ENCODE measurements at places on chromosomes 7 and 10.
A peak's percentile ranks its signal among the peaks of the same experiment; 100 is the strongest.

DNA sequence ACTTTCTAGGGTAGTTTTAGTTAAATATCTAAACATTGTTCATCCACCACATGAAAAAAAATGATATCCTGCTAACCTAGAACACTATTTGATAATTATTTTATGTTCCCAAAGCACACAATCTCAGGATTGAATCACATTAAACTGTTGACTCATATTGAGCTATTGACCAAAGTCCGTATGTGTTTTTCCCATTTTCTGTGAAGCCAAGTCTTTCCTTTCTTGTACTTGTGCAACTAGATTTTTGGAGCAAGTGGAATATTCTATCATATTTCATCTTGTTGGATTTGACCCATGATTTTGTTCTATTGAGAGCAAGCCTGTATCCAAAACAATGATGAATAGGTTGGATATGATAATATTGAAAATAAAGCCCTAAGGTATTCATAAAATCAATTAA lies 164.6 kb downstream of the SKAP2 start:
- no peak for DNase-seq

DNA sequence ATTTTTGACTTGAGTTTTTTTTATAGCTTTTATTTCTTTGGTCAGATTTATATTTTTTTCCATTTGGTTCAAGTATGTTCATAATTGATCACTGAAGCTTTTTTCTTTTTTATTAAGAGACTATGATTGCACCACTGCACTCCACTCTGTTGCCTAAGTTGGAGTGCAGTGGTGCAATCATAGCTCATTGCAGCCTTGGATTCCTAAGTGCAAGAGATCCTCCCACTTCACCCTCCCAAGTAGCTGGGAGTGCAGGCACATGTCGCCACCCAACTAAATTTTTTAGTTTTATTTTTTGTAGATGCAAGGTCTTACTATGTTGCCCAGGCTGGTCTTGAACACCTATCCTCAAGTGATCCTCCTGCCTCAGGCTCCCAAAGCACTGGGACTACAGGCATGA lies 97.7 kb upstream of the KIF5B start:
- no peak for DNase-seq

DNA sequence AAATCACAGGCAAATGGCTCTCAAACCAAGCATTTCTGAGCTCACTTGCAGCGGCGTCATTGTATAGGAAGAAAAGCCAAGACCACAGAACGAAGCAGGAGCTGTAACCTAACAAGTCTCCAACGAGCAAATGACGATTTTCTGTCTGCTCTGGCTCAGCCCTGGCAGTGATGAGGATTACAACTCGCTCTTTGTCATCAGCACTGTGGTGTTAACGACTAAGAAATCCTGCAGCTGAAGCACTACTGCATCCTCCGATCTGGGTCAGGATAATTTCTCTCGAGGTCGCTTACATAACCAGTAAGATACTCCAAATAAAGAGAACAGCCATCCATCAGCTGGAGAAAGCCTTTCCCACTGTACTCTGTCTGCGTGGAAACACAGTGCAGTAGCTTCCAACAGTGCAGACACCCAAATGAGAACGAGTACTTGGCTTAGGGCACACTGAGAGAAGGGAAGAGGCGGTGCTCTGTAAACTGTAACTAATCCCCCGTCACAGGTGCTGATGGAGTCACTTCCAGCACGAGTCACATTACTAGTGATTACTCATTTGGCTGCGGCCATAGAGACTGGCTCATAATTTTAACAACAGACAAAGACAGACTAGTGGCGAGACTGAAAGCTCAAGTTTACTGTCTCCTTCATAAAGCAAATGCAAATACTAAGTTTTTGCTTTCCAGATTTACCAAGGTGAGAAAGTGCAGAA lies 135.8 kb downstream of the NRBF2 start:
- DNase-seq: peak; percentile 43

DNA sequence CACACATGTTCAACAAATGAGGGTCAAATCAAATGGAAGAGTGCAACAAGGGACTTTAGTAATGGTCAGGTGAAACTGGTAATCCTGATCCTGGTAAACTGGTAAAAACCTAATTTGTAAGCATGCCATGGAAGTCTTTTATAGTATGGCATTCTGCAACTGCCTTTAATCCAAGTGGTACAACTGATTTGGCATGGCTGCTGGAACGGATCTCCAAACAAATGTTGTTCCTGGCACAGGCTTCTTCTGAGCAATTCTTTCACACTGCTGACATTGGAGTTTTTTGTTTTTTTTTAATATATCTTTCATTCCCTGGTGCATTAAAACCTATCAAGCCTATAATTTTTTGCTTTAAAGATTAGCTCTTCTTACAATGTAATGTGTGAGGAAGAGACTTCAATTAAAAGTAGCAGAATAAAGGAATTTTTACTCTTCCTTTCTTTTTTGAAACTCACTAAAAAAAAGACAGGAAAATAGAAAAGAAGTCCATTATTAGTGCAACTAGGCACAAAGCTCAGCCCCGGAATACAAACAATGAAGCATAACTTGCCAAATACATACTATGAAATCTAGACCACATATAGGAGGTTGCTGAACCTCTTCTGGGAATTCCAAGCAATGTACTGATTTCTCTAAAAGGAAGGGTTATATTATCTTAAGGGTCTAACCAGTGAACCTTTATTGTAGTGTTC lies 79.3 kb upstream of the OIT3 start:
- no peak for DNase-seq

- DNase-seq: no peak
Observed at GRCh38 chr7:99562832-99563231, 4.4 kb downstream of the ZNF655 start.

DNA sequence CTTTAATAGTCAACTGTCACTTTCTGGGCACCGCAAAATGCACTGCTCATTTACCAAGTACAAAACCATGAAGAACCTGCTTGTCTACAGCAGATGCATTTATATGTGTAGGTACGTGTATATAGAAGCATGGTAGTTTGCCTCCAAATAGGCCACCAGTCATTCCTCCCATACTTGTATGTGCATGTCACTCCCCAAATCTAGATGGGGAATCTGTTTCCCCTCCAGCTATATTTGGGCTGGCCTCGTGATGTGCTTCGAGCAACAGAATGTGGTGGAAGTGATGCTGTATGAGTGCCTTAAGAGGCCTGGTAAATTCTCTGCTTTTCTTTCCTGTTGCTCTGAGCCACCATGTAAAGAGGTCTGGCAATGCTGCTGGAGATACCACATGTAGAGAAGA lies 47.1 kb downstream of the PSMC2 start:
- DNase-seq: no peak

GRCh38 chr7:36748017-36748487 lies 23.8 kb upstream of the AOAH start:
- DNase-seq: no peak

GRCh38 chr7:148712678-148713329 lies 14.1 kb downstream of the CUL1 start:
- DNase-seq: no peak

DNA sequence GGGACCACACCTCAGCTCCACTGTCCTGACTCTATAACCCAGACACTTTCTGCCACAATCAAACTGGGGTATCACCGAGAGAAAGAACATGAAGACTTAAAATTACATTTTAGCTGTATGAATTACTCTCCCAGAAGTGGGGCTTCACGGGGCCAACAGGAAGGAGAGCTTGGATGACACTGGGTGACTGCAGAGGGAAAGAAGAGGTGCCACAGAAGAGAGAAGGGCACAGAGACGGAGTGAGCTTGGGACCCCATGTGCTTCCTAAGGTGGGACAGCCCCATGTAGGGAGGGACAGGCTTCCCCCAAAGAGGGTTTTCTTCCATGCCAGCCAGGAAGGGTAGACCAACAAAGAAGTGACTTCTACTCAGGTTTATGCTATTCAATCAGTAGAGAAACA lies 162.0 kb upstream of the RHEB start:
- DNase-seq: no peak

GRCh38 chr10:73228247-73228646 lies 18.8 kb downstream of the DNAJC9 start:
- DNase-seq: no peak

- no peak for DNase-seq
Observed at GRCh38 chr7:96417784-96418183, 95.9 kb upstream of the SLC25A13 start.

DNA sequence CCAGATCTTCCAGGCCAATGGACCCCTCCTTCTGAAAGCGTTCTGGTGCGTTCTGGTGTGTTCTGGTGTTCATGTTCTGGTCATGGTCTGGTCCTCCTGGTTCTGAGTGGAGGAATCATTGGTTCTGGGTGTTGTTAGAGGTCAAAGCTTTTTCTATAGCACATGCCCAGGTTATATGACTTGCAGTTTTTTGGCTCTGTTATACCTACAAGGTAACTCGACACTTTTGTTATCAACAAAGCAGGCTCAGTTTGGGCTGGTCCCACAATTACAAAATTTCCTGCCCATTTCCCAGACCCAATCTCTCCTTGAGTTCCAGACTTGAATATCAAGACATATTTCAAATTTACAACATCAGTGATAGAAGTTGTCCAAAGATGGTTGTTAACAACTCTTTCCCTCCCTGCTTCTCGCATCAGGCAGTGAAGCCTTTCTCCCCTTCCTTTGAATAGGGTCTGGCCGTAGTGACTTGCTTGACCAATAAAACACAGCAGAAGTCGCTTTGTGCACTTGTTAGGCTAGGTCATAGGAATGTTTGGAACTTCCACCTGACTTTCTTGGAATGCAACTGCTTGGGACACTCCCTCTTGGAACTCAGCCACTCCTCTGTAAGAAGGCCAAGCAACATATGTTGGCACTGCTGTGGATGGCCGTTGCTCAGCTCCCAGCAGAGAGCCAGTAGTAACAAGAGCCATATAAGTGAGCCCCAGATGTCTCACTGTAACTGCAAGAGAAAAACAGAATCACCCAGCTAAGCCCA lies 83.1 kb upstream of the STEAP1B start:
- no peak for DNase-seq

GRCh38 chr10:68090586-68090985 lies 15.5 kb upstream of the HERC4 start:
- no peak for DNase-seq

- no peak for DNase-seq
Observed at GRCh38 chr10:48487244-48487643, 117.6 kb downstream of the ARHGAP22 start.

DNA sequence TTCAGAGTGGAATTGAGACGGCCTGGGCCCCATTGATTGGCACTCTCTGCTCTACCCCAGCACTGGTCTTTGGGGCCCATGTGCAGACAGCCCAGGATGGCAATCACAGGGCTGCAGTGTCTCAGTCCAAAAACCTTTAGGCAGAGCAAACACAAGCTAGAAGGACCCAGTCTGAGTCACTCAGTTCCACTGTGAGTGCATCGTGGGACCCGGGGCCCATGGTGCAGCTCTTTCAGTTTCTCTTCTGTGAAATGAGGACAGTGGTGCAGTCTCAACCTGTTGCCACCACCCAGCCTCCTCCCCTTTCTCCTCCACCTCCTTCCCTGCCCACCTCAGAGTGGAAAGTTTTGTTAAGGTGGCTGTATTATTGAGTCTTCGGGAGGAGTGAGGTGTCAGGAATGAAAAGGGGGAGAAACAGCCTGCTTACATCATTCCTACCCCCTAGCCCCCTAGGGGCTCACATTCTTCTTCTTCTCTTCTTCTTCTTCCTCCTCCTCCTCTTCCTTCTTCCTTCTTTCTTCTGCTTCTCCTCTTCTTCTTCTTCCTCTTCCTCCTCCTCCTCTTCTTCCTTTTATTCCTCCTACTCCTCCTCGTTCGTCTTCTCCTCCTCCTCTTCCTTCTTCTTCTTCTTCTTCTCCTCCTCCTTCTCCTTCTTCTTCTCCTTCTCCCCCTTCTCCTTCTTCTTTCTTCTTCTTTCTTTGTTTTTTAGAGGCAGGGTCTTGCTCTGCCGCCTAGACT lies 19.5 kb upstream of the CARD11 start:
- DNase-seq: no peak

- no peak for DNase-seq
Observed at GRCh38 chr10:86964061-86964846, 4.0 kb upstream of the ADIRF start.

GRCh38 chr7:148266795-148267194 lies 323.8 kb upstream of the C7orf33 start:
- DNase-seq: no peak

DNA sequence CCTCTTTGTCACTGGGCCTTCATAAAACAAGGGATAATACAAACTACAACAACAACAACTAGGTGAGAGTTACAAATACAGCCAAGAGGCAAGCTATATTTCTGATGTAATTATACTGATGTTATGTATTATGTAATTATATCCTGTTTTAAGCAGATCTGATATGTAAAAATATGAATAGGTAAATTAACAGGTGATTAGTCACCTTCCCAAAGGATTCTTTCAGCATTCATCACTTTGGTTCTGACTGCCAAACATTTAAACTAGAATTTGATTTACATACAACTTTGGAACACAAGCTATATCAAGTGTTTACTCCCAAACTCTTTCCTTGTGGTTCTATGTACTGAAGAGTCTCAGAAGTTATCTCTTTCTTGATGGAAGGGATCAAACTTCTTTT lies 53.7 kb downstream of the BEND7 start:
- no peak for DNase-seq

- no peak for DNase-seq
Observed at GRCh38 chr10:121527690-121528089, 70.6 kb downstream of the FGFR2 start.

DNA sequence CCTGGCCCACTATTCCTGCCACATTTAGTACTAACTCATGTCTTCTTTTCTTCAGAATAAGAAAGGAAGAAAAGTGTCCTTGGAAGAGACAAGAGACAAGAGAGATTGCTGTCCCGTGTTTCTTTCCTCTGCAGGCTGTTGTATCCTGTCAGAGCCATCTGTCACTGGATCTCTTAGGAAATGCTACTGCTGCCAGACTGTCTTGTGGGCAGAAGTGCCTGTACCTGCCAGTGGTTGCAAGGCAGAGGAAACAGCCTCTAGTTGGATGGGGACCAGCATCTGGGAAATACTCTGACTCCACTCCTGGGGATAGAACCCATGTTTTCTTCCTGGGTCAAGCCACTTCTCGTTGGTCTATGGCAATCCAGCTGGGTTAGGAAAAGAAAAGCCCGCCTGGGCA lies 16.7 kb upstream of the MAP3K8 start:
- no peak for DNase-seq

DNA sequence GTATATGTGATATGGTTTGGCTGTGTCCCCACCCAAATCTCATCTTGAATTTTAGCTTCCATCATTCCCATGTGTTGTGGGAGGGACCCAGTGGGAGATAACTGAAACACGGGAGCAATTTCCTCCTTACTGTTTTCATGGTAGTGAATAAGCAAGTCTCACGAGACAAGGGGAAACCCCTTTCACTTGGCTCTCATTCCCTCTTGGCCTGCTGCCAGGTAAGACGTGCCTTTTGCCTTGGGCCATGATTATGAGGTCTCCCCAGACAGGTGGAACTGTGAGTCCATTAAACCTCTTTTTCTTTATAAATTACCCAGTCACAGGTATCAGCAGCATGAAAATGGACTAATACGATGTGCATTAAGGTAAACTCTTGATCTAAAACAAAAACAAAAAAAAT lies 357.1 kb upstream of the AOAH start:
- DNase-seq: no peak

- DNase-seq: no peak
Observed at GRCh38 chr10:46050941-46051623, 5.0 kb upstream of the MSMB start.

- no peak for DNase-seq
Observed at GRCh38 chr7:1109581-1110310, 21.8 kb downstream of the GPER1 start.

Data from GM18507 (cell line).